ENCODE measurements at places on chromosomes 1 and 21. TPM values are rescaled to one million over a fixed set of nuclear protein-coding genes. Genes with fewer than 3 reads are reported as not detected.

Gene GNAT2
- 0.64 TPM for total RNA-seq

Gene ANXA9
- 0.27 TPM for total RNA-seq

Gene ARID4B
- 42.9 TPM for total RNA-seq

Gene NR1I3
- not detected for total RNA-seq

Gene HPDL
- total RNA-seq = 12.7 TPM

DNA sequence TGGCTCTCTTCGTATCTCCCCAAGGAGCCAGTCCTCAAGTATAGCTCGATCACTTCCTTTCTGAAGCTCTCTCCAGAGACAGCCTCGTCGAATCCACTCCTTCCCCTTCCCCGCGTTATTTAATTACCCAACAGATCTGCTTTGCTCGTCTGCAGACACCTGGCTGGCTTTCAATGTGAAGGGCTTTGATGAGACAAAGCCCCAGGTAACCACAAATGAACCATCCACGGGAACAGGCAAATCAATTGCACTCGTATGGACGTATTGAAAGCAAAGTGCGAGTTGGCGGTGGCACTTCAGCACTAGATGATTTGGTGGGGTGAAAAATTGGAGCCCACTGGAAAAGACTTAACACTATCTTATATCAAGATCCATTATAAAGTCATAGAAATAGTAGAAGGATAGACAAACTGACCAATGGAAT, 364 bp upstream of the BCAR3 start:
- peak overlapping the region; percentile 45 for H3K27ac ChIP-seq
- peaks cover 9% of the 10 kb centered on the region for H3K4me1 ChIP-seq
- no peak for DNase-seq
- peaks cover 46% of the 10 kb centered on the region for H3K27me3 ChIP-seq
- no peaks in the 10 kb centered on the region for H3K36me3 ChIP-seq

GRCh38 chr1:196214866-196215265, 393.4 kb downstream of the KCNT2 start:
- no peaks in the 10 kb centered on the region for H3K4me1 ChIP-seq
- DNase-seq = no peak
- no peaks in the 10 kb centered on the region for H3K36me3 ChIP-seq
- no peak overlapping the region for H3K27ac ChIP-seq
- no peak overlapping the region for H3K4me3 ChIP-seq
- no peaks in the 10 kb centered on the region for H3K27me3 ChIP-seq

GRCh38 chr1:34057347-34058130, 107.5 kb downstream of the CSMD2 start:
- no peaks in the 10 kb centered on the region for H3K4me1 ChIP-seq
- no peak overlapping the region for H3K27ac ChIP-seq
- DNase-seq = no peak
- H3K27me3 ChIP-seq = peaks cover 16% of the 10 kb centered on the region
- no peaks in the 10 kb centered on the region for H3K36me3 ChIP-seq
- no peak overlapping the region for H3K4me3 ChIP-seq

GRCh38 chr1:3070309-3070643, 1.3 kb downstream of the PRDM16 start:
- H3K36me3 ChIP-seq = no peaks in the 10 kb centered on the region
- no peak overlapping the region for H3K27ac ChIP-seq
- H3K4me1 ChIP-seq = peaks cover 2% of the 10 kb centered on the region
- peaks cover 20% of the 10 kb centered on the region for H3K27me3 ChIP-seq
- H3K4me3 ChIP-seq = no peak overlapping the region
- DNase-seq = no peak

DNA sequence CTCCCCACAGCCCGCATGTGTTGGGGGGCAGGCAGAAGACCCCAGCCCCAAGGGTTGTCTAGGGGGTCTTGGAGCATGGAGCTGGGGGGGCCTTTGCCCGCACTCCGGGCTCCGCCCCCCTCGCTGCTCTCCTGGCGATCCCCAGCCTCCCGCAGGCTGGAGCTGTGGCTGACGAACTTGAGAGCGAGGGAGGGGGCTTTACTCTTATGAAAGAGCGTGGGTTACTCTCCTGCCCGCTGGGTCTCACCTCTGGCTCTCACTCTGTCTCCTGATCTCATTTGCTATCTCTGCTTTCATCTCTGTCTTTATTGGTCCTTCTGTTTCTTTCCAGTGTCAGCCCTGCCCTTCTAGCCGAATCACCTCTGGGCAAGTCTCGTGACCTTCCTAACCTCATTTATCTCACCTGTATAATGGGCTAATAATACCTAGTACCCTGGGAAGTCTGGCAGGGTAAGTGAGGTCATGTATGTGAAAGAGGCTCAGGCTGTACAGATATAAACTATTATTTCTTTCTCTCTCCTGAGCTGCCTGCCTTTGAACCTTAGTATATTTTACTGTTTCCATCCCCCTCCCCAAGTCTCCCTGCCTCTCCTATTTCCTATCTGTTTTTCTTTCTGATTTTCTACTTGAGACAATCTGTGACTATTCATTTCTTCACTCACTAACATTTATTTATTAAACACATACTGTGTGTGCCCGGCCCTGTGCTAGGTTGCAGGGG, 731 bp downstream of the EFNA4 start:
- H3K27ac ChIP-seq = peak overlapping the region; percentile 72
- no peaks in the 10 kb centered on the region for H3K27me3 ChIP-seq
- peak overlapping the region; percentile 83 for H3K4me3 ChIP-seq

- no peaks in the 10 kb centered on the region for H3K36me3 ChIP-seq
- H3K4me3 ChIP-seq = no peak overlapping the region
- no peak for DNase-seq
- no peaks in the 10 kb centered on the region for H3K27me3 ChIP-seq
- H3K4me1 ChIP-seq = peaks cover 2% of the 10 kb centered on the region
- no peak overlapping the region for H3K27ac ChIP-seq
These were observed 17.1 kb downstream of the TP73 start for GRCh38 chr1:3669421-3669821.

- no peak overlapping the region for H3K27ac ChIP-seq
- H3K4me3 ChIP-seq = no peak overlapping the region
- H3K27me3 ChIP-seq = peaks cover 2% of the 10 kb centered on the region
- H3K36me3 ChIP-seq = peaks cover 4% of the 10 kb centered on the region
- no peak for DNase-seq
These were observed 5.8 kb upstream of the CRABP2 start for GRCh38 chr1:156711011-156711817.

DNA sequence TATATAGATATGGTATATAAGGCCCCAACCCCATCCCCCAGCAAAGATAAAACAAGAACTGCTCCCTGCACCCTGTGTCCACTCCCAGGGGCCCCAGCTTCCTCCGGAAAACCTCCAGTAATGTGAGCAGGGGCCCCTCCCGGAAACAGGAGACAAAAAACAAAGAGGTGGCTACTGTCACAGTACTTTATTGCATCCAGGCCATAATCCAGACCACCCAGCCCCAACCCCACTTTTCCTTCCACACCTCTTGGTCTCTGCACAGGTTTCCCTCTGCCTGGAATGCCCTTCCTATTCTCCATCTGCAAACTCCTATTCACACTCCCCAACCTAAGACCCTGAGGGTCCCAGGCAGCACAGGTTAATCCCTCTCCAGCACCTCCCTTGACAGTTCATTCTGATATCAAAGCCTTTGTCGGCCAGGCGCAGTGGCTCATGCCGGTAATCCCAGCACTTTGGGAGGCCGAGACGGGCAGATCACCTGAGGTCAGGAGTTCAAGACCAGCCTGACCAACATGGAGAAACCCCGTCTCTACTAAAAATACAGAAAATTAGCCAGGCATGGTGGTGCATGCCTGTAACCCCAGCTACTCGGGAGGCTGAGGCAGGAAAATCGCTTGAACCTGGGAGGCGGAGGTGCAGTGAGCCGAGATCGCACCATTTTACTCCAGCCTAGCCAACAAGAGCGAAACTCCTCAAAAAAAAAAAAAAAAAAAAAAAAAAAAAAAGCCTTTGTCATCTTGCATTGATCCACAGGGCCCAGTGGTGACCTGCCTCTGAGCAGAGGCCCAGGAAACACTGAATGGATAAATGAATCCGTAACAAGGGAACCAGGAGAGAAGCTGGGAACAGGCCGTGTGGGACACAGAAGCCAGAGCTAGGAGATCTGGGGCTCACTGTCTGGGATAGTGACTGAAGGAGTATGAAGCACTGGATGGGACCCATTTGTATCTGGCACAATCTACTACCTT, 2.3 kb upstream of the AUNIP start:
- peaks cover 13% of the 10 kb centered on the region for H3K4me1 ChIP-seq
- H3K27ac ChIP-seq = no peak overlapping the region
- peaks cover 2% of the 10 kb centered on the region for H3K36me3 ChIP-seq
- H3K4me3 ChIP-seq = no peak overlapping the region
- no peak for DNase-seq
- no peaks in the 10 kb centered on the region for H3K27me3 ChIP-seq

DNA sequence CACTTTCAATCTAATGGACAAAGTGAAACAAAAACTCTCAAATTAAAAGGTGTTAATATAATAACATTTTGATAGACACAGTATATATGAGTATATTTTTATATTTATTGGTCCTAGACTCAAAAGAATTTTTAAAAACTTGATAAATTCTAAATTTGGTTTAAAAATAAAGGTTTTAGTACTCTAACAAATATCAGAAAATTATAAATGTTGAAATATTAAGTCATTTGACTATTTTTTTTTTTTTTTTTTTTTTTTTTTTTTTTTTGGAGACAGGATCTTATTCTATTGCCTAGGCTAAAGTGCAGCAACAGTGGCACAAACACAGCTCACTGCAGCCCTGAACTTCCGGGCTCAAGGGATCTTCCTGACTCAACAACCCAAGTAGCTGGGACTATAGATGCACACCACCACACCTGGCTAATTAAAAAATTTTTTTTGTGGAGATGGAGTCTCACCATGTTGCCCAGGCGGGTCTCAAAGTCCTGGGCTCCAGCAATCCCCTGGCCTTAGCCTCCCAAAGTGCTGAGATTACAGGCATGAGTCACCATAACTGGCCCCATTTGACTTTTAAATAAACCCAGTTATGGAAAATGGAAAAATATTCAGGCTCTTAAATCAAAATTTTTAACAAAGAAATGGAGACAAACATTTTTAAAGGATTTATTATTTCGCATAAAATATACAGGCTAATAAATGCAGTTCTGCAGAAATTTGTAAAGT, 60.8 kb upstream of the RBM34 start:
- no peak for DNase-seq
- H3K27me3 ChIP-seq = no peaks in the 10 kb centered on the region
- peaks cover 24% of the 10 kb centered on the region for H3K36me3 ChIP-seq
- no peak overlapping the region for H3K4me3 ChIP-seq
- H3K27ac ChIP-seq = no peak overlapping the region

GRCh38 chr1:202659974-202660373, 50.3 kb downstream of the SYT2 start:
- H3K27ac ChIP-seq = no peak overlapping the region
- no peak overlapping the region for H3K4me3 ChIP-seq
- peaks cover 14% of the 10 kb centered on the region for H3K27me3 ChIP-seq
- no peak for DNase-seq

GRCh38 chr1:116910379-116911187, 867 bp downstream of the PTGFRN start:
- no peaks in the 10 kb centered on the region for H3K27me3 ChIP-seq
- H3K4me3 ChIP-seq = no peak overlapping the region
- peak; percentile 64 for DNase-seq
- H3K36me3 ChIP-seq = no peaks in the 10 kb centered on the region
- H3K4me1 ChIP-seq = peaks cover 8% of the 10 kb centered on the region

DNA sequence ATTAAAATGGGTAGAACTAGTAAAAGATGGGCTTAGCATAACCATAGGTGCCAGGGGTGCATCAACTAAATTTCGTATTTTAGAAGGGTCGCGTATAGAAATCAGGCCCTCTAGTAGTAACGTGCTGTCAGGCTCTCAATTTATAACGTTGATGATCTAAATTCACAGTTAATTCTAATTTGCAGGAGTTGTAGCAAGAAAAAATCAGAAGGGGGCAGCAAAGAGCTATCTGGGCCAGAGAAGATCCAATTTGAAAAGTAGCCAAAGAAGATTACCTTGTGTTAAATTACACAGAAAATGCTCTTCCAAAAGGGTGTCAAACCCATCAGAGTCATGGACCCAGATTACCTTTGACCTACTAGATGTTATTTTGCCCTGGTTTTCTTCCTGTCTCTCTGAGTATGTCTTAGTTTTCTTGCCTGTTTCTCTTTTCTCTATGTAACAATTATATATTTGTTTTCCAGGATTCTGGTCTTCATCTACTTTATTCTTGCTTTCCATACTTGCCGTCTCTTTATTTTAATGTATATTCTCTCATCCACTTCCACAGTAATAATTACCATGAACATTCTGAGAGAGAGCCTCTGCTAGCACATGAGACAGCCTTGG, 1030.9 kb downstream of the AMY1C start:
- no peaks in the 10 kb centered on the region for H3K36me3 ChIP-seq
- DNase-seq = peak; percentile 11
- no peak overlapping the region for H3K4me3 ChIP-seq
- H3K27ac ChIP-seq = no peak overlapping the region
- H3K4me1 ChIP-seq = no peaks in the 10 kb centered on the region

- H3K4me3 ChIP-seq = no peak overlapping the region
- DNase-seq = peak; percentile 11
These were observed 73.5 kb upstream of the NGF start for GRCh38 chr1:115411371-115412063.

GRCh38 chr1:1079408-1080121, 5.5 kb upstream of the RNF223 start:
- no peaks in the 10 kb centered on the region for H3K36me3 ChIP-seq
- no peak overlapping the region for H3K27ac ChIP-seq
- peak; percentile 66 for DNase-seq
- peaks cover 5% of the 10 kb centered on the region for H3K4me1 ChIP-seq

DNA sequence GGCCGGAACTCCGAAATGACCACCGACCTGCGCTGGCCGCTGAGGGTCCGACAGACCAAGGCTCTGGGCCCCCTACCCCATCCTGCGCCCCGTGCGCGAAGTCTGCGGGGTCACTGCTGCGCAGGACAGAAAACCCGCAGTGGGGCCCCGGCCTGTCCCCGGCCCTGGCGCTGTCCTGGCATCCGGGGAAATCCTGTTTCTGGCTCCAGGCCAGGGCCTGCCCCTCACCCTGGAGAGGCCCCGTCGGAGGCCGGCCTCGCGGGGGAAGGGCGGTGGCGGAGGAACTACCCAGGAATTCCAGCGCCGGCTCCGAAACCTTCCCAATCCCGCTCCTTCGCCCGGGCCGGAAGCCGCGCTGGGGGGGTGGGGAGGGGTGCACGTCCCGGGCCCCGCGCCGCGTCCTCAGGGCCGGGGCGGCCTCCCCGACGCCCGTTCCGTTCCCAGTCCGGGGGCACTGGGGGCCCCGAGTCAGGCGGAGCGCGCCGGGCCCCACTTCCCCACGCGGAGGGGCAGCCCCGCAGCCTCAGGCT, 77.0 kb downstream of the MORN1 start:
- H3K36me3 ChIP-seq = no peaks in the 10 kb centered on the region
- no peaks in the 10 kb centered on the region for H3K27me3 ChIP-seq
- H3K4me3 ChIP-seq = no peak overlapping the region
- peaks cover 9% of the 10 kb centered on the region for H3K4me1 ChIP-seq
- no peak overlapping the region for H3K27ac ChIP-seq
